ENCODE measurements at places on chromosomes 5 and 9.

DNA sequence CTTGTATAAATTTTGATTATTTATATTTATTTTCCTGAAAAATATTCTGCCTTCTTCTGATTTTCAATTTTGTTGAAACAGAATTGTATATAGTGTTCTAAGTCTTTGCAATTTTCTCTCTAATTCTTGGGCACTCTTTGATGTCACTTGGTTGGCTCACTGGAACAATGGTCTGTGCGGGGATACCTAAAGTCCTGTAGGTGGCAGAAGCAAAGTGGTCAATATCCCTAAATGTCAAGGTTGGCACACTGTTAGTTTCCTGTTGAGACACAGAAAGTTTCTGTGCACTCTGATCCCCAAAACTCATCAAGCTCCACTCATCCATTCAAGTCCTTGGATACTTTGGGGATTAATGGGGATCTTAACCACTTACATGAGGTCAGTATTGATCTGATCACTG, 480.8 kb upstream of the CCNG1 start:
- no peak for DNase-seq

GRCh38 chr9:69443178-69443577, 118.2 kb downstream of the ENTREP1 start:
- DNase-seq: no peak

DNA sequence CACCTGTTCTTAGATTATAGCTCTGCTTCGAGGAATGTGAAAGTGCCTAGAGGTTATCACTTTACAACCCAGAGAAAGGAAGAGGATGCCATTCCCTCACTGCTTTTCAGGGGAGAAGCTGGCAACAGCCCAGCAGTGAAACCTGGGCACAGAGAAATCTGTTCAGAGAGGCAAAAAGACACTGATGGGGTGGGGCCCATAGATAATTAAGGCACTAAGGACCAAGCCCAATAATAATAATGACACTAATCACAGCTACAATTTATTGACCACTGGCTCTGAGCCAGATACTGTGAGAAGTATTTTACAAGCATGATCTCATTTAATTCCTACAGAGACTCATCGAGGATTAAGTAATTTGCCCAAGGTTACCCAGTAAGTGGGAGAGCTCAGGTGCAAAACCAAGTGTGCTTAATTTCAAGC, 168.3 kb downstream of the PIK3R1 start:
- no peak for DNase-seq

GRCh38 chr5:152329207-152329606, 75.9 kb downstream of the NMUR2 start:
- DNase-seq: no peak

- DNase-seq: no peak
Measured at GRCh38 chr9:31519826-31520225, 864.6 kb upstream of the ACO1 start.

GRCh38 chr9:34454571-34455065, 3.8 kb downstream of the FAM219A start:
- no peak for DNase-seq

DNA sequence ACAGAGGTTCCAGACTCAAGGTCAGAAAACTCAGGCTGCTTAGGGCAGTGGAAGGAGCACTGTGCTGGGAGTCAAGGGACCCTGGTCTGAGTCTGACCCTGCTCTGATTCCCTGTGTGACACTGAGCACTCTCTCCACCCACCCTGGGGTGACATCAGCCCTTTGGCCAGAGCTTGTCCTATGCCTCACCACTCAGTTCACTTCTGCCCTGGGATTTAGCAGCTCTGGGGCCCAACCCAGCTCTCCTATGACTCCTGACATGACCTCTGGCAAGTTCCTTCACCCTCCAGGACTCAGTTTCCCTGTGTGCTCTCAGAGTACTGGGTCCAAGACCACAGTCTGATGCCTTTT, 63.9 kb downstream of the FAM114A2 start:
- DNase-seq: no peak

- DNase-seq: no peak
Measured at GRCh38 chr5:136028090-136028489, 698 bp upstream of the TGFBI start.
